ENCODE measurements at places on chromosomes 11 and 22. TPM values are rescaled to one million over a fixed set of nuclear protein-coding genes. Genes with fewer than 3 reads are reported as not detected.

The PATE4 gene
- total RNA-seq: not detected

The CARNS1 gene
- 0.18 TPM for total RNA-seq

The ALDH3B2 gene
- not detected for total RNA-seq

The GALR3 gene
- not detected for total RNA-seq

The ACRV1 gene
- total RNA-seq: not detected

The APOL6 gene
- 2.3 TPM for total RNA-seq

The PHLDA2 gene
- 135 TPM for total RNA-seq

The RTN4RL2 gene
- 106 TPM for total RNA-seq

The MEI1 gene
- not detected for total RNA-seq

The SYT8 gene
- total RNA-seq: 0.06 TPM

The SLC22A9 gene
- not detected for total RNA-seq

The CSF2RB gene
- not detected for total RNA-seq

The MPPED2 gene
- total RNA-seq: not detected

The OR10A2 gene
- total RNA-seq: not detected

The RFPL2 gene
- 0.19 TPM for total RNA-seq

The BCO2 gene
- total RNA-seq: 0.93 TPM

The CHADL gene
- not detected for total RNA-seq

The CNTF gene
- total RNA-seq: 1.3 TPM

The CASP5 gene
- not detected for total RNA-seq

The ADM2 gene
- 0.51 TPM for total RNA-seq

The KIF18A gene
- 19.2 TPM for total RNA-seq

The MMP12 gene
- 0.07 TPM for total RNA-seq

The ALDH3B1 gene
- total RNA-seq: 120 TPM

The CCDC85B gene
- total RNA-seq: 44.3 TPM

The INS gene
- total RNA-seq: not detected

The NUMA1 gene
- total RNA-seq: 67.1 TPM

The TBX1 gene
- 3.1 TPM for total RNA-seq

The IL18 gene
- 98.4 TPM for total RNA-seq

The TIGD3 gene
- total RNA-seq: 0.86 TPM

The NPTXR gene
- total RNA-seq: 16.4 TPM

The AGBL2 gene
- total RNA-seq: 1.4 TPM

The ADSL gene
- total RNA-seq: 91.9 TPM

The P2RX3 gene
- total RNA-seq: 0.21 TPM

The THY1 gene
- 20.1 TPM for total RNA-seq

The KLHDC7B gene
- total RNA-seq: 0.05 TPM

The POU2AF3 gene
- total RNA-seq: 0.94 TPM

The TSSK2 gene
- not detected for total RNA-seq

The RAG2 gene
- not detected for total RNA-seq
